ENCODE measurements at places on chromosomes 4 and X.

DNA sequence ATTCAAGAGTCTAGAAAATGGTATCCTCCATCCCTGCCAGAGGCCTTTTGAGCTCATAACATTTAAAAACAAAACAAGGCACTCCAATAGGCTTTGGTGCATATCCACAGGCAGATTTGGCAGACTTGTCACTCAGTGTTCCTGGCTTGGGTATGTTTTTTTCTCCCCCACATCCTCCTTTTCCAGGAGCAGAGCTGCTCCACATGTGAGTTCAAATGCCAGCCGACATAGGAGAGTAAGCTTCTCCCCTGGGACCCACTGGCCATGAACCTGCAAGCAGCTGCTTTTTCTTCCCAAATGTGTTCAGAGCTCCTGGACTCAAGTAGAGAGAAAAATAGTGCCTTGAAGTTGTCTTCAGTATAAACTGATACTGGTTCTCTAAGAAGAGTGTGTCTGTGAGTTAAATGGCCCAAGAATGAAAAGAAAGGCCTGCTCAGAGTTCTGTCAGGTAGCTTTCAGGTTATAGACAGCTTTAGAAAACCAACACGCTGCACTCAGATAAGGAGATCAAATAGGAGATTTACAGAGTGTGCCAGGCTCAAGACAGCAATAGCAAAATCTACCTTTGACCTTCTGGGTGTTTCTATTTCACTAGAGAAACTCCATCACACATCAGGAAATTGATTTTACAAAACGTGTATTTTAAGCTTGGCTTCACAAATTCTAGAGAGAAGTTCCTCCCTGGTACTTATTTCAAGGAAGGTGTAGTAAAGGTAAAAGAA lies 162.5 kb upstream of the GALNT7 start:
- no peak for DNase-seq

- no peak for DNase-seq
Observed at GRCh38 chr4:94536049-94536448, 84.3 kb downstream of the PDLIM5 start.

DNA sequence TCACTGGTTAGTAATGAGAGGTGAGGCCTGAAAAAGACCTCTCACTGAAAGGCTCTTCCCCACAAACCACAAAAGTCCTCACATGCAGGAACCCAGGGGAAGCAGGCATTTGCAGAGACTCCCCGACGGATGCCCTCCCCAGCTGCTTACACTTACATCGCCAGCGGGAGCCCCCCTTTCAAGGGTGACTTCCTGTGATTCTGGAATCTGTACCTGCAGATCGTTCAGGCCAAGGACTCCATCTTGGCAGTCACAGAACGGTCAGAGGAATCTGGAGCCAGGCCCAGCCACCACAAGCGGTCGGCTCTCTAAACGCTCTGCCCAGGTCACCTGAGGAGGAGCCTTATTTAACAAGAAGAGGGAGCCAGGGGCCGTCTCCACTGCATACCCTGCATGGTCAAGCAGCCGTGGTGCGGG lies 71.3 kb upstream of the STS start:
- DNase-seq, result no peak

- no peak for DNase-seq
Observed at GRCh38 chrX:22969411-22969810, 30.3 kb upstream of the DDX53 start.

- no peak for DNase-seq
Observed at GRCh38 chr4:106775636-106776035, 260.5 kb downstream of the DKK2 start.

DNA sequence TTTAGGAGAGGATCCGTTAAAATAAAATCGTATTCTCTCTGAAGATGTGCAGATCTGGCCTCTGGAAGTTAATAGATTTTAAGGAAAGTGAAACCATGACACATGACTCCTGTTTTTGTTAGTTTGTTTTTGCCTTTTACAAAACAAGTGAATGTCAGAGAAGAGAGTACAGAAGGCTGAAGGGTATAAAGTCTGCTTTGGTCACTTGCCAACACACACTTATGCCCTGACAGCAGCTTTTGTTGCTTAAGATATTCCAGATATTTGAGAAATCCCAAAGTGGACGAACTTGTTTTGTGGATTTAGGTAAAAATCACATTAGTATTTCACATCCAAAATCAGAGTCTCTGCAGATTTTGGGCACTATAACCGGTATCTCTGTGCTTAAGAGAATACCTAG lies 192.4 kb upstream of the RASGEF1B start:
- no peak for DNase-seq

- no peak for DNase-seq
Observed at GRCh38 chr4:13860126-13860525, 232.6 kb upstream of the BOD1L1 start.

GRCh38 chr4:114547340-114548134 lies 51.1 kb upstream of the UGT8 start:
- no peak for DNase-seq

DNA sequence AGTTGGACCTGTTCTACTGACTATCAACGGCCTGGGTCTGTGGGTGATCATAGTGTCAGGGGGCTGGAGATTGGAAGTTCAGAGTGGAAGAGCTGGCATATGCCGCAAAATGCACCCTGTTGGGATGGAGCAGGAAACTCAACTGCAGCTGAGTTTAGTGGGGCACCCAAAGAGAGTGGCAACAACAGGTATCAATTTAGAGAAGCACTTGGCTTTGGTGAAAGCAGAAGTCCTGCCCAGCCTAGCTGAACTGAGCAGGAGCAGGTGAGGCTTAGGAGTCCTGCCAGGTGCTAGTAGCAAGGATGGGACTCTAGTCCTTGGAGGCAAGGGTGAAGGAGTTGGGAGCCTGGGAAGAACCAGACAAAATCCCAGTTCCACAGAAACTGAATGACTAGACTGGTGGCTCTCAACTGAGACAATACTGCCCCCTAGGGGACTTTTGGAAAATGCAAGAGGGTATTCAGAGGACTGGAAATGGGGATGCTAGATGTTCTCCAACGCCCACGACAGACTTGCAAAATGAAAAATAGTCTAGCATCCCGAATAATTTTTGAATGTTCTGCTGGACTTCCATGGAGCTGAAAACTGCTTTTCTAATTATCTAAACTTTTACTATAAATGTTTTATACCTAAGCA lies 49.4 kb downstream of the RTL9 start:
- DNase-seq, result peak; percentile 53

DNA sequence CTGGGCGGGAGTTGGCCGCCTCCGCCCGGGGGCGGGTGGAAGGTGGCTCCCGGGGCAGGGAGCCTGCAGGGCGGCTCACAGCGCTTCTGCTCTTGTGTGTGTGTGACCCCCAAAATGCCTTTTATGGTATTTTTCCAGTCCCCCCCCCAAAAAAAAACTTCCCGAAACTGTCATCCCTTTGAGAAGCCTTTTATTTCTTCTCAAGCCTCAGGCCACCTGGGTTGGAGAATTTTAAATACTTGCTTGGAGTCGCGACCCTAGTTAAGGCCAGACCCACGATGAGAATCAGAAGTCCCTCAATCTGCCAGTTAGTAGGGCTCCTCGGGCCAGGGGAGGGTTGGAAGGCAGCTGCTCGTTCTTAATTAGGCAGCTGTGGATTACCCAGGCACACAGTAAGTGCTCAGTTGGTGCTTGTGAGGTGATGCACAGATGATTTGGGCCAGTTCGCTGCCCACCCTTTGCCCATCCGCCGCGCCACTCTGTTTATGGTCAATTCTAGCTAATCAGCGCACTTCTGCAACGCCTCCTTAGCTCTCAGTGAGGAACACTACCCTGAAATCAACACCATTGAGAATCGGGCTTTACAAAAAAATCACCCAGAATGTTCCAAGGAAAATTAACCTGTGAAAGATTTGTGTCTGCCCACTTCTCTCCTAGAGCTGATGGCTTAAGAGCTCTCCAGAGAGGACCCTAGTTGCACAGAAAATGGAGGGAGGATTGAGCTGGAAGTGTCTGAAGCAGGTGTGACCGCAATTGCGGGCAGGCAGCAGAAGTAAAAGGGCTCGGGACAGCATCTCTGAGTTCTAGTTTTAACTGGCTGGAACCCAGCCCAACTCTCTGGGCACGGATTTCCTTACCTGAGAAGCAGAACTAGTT lies 648 bp upstream of the SCD5 start:
- DNase-seq, result no peak

DNA sequence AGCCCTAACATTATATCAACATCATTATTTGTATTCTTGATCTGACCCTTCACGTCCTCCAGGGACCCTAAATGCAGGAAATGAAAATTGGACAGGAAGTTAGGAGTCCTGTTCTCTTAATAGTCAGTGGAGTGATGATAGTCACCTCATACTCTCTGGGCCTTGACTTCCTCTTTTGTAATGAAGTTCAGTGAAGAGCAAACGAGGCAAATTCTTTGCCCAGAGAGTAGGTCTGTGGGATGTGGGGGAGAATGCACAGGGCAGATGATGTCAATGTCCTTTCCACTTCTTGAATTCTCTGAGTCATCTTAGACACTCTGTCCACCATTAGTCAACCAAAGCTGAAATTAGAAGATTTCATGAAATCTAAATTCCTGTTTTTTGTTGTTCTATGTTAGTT lies 17.1 kb upstream of the GPRIN3 start:
- no peak for DNase-seq

GRCh38 chr4:66451741-66452140 lies 781.5 kb upstream of the EPHA5 start:
- no peak for DNase-seq

DNA sequence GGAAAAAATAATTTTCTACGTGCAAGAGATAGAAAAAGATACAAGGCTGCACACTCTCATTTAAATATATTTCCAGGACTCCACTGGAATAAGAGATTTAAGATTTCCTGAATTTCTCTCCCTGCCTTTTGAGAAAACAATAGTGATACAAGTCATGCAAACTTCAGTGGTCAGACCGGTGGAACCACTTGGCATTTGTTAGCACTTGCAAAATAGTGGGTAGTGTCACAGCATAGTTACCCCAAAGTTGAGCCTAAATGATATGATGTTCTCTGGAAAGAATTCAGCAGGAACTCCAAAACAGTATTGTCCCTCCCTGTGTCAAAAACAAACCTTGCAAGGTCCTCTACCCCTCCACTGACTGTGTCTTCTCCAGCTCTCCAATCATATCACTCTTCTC lies 102.3 kb downstream of the ANKRD50 start:
- DNase-seq, result no peak

DNA sequence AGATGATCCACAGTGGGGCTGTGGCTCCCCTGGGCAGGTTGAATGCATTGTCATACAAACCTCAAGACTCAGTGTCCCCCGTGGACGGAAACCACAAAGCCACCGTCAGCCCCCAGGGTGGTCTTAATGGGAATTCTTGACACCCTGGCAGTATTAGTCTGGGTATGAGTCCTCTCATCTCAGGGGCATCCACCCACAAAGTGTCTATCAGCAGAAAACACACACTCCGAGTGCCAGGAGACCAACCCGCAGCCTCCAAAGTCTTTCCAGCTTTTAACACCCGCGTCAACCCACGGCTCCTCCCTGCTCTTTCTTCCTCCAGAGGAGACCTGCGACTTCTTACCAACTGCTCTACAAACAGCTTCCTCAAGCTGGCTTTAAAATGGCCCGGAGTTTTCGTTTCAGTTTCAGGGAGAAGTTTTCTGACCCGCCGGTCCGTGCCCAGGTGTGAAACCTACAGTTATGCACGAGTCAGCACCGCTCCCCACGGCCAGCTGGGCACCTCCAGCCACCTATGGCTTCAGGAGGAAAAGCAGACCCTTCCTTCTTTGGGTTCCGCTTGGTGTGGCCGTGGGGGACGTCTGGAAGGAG lies 14.4 kb upstream of the ASMTL start:
- DNase-seq, result no peak

DNA sequence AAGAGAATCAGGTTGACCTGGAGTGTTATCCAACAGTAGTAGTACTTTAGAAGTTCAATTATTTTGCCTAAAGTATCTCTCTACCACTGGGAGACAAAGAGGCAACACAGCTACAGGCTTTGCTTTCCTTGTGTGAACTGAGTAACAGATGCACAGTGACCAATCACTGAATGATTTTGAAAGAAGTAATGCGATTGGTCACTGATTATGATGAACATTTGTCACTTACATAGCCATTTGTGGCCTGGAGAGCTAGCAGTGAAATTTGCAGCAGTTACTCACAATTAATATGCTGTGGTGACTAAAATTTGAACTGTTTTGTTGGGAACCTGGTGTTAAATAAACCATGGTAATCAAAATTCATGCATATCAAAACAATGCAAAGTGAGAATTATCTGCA lies 508.7 kb upstream of the DIPK2B start:
- DNase-seq, result peak; percentile 33

DNA sequence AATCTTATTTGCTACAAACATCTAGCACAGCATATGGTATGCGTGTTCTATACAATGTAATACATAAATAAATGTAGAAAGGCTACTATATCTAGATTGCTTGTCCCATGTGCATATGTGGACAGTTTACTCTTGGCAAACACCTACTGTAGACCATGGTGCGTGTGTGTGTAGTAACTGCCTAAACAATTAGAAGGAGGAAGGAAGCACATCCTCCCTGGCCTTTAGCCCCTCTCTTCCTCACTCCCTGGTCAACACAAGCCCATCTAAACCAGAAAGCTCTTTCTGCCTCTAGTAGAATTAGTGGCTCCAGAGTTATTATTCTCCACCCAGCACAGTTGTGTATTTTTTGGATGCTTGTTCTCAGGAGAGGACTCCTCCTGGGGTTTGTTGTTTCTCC lies 73.9 kb downstream of the KDR start:
- DNase-seq, result no peak

GRCh38 chrX:131305926-131306325 lies 16.8 kb upstream of the IGSF1 start:
- DNase-seq, result no peak

GRCh38 chr4:80309294-80310004 lies 26.1 kb upstream of the CFAP299 start:
- DNase-seq, result peak; percentile 69

DNA sequence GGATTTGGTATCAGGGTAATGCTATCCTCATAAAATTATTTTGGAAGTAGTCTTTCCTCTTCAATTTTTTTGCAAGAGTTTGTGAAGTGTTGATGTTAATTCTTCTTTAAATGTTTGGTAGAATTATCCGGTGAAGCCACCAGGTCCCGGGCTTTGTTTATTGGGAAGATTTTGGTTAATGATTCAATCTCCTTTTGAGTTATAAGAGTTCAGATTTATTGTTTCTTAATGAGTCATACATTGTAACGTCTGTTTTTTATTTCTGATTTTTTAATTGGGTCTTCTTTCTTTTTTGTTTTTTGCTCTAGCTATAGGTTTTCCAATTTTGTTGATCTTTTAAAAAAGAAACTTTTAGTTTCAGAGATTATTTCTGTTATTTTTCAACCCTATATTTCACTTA lies 412.3 kb downstream of the PDGFC start:
- DNase-seq, result no peak

- DNase-seq, result no peak
Observed at GRCh38 chr4:166309286-166309685, 436.2 kb downstream of the TLL1 start.

DNA sequence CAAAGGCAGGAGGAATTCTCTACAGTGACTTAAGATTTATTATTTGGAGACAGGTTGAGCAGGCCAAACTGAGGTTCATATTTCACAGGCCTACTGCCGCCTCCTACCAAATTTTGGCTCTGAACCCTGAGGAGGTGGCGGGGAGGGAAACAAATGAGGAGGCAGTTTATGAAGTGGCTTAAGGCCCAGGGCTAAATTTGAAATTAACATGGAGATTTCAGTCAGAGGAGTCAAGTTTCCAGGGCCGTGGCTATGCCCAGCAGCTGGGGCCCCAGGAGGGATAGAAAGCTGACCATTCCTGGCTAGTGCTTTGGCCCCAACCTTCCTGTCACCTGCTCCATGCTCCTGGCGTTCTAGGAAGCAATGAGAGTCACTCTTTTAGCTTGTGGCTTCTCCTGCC lies 73.4 kb upstream of the ARHGAP36 start:
- no peak for DNase-seq

GRCh38 chrX:135346975-135347374 lies 37.7 kb downstream of the ETDC start:
- no peak for DNase-seq
